ENCODE measurements at places on chromosomes 13 and 19.

- DNase-seq: no peak
These were observed 639 bp upstream of the SLAIN1 start for GRCh38 chr13:77696879-77697216.

- no peak for DNase-seq
These were observed 16.2 kb downstream of the PKN1 start for GRCh38 chr19:14449321-14449720.

- peak; percentile 74 for DNase-seq
These were observed 13.8 kb downstream of the SH2D3A start for GRCh38 chr19:6753178-6754031.

DNA sequence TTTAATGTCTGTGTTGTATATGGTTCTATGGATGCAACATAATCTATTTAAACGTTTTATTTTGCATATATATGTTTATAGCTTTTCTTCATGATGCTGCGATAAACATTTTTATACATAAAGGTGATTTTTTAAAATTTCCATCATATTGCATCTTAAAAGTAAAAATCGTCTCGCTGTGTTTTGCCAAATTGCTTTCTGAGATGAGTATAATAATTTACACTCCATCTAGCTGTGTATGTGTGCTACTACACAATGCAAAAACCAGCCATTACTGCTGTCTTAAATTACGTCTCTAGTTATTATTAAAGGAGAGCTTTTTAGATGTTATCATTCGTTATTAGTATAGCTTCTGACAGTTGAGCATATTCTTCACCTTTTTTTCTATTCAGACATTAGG is 37.2 kb downstream of the METTL21C start:
- no peak for DNase-seq

GRCh38 chr13:92735909-92736308 is 490.7 kb upstream of the GPC6 start:
- no peak for DNase-seq

DNA sequence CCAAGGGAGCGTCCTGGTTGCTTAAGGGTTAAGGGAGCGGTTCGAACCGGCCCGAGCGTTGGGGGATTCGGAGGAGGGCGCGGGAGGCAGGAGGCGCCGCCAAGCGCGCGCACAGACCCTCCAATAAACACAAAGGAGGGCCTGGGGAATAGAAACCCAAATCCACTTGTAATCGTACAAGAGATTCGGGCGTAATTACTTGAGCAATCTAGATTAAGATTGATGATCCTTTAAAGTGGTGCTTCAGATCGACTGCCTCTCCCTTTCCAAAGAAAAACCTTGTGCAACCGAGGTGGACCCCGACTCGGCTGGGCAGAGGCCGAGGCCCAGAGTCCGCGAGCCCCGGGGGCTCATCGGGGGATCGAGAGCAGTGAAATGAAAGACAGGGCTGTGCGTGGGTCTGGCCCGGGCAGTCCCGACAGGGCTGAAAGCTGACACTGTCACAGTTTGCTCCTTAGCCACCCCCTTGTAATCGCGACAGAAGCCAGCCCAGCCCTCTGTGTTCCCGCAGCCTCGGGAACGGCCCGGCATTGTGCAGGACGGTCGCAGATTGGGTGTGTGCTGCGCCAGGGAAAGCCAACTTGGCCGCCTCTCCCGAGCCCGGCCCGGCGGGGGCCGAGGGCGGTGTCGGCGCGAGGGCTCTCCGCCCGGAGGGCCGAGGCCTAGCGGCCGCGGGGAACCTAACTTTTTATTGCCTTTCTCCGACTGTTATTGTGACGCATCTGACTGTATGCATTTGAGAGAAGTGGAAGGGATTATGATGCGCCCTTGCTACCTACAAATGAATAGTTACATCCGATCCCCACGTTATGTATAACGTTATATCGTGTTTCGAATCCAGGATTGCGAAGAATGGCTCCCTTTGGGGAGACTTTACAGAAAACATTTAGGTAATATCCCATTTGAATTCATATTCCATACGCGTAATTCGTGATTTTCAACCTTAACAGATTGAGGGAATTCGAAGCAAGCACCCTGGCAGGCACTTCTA is 5.5 kb downstream of the MAB21L1 start:
- DNase-seq: peak; percentile 11

DNA sequence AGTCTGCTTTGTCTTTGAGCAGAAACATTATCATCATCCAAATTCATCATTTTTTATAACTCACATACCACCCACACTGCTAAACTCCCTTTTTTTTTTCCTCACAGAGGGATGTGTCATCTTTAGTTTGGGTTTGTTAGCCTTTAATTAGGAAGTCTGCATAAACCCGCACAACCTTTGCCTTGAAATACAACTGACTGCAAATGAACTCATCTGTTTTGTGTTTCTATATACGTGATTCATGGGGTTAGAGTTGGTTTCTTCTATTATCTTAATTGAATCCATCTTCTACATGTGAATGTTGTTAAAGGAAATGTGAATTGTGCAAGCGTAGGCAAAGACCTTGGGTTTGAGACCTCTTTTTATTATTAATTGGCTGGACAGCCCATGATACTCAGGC is 102.7 kb downstream of the SLAIN1 start:
- DNase-seq: no peak

- DNase-seq: no peak
These were observed 137.0 kb downstream of the FLT1 start for GRCh38 chr13:28357911-28358433.

- DNase-seq: no peak
These were observed 26.4 kb downstream of the PTPRS start for GRCh38 chr19:5314012-5314906.

DNA sequence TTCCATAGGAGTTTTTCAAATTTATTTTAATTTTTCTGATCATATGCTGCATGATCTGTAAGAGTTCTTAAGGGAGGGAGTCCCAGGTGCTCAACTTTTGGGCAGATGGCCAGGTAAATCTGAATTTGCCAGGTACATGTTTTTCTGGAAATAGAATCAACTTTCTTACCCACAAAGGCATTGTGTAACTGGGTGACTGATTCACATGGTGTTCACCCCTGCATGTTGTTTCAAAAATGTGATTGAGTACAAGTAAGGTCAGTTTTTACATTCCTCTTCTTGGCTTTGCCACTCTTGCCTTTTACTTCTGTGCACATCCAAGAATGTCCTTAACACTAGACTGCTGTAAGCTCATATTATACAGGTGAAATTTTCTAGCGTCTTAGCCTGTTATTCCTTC is 30.4 kb downstream of the RB1 start:
- no peak for DNase-seq

- no peak for DNase-seq
These were observed 28.9 kb upstream of the KPNA3 start for GRCh38 chr13:49821216-49822009.

DNA sequence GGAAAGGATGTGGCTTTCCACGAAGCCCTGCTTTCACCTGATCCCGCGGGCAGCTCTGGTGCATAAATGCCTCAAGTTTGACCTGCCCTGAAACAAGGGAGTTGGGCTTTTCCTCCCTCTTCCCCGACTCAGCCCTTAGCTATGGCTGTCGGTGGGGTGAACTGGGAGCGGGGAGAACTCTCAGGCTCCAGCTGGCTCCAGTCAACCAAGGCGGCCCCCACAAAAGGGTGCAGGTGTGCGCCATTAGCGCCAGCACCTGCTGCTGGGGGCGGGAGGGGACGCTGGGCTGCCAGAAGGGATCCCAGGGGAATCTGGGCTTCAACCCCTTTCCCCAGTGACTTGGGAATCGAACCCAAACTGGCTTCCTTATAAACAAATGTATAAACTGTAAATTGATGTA is 7.1 kb upstream of the DHRS12 start:
- no peak for DNase-seq

DNA sequence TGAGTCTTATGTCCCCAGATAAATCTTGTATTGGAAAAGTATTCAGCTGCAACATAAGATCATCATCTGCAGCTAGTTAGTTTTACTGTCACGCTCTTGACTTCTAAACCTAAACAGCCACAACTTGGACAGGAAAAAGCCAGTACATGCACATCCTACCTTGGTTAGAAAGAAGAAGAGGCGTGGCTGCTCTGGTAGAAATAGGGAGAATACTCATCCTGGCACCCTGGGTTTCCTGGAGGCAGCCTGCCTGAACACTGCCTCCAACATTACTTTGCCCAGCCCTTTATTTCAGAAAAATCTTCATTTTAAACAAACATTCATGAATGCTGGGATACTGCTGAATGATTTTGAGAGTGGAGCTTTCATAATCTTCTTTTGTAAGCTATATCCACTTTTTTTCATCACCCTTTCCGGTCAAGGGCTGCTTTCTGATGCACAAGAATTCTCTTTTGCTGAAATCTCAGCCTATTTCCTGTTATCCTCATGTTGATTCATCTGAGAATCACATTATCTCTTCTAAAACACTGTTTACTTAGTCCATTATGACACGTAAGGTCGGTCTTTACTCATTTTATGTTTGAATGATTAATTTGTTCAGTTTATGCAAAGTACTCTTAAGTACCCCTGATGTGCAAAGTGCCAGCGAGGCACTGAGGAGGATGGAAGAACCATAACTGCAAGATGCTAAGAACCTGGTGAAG is 55.2 kb downstream of the STARD13 start:
- no peak for DNase-seq

GRCh38 chr19:54282686-54283470 is 2.0 kb upstream of the LILRB2 start:
- DNase-seq: no peak

- no peak for DNase-seq
These were observed 4.7 kb downstream of the HNRNPA1L2 start for GRCh38 chr13:52646967-52647366.

DNA sequence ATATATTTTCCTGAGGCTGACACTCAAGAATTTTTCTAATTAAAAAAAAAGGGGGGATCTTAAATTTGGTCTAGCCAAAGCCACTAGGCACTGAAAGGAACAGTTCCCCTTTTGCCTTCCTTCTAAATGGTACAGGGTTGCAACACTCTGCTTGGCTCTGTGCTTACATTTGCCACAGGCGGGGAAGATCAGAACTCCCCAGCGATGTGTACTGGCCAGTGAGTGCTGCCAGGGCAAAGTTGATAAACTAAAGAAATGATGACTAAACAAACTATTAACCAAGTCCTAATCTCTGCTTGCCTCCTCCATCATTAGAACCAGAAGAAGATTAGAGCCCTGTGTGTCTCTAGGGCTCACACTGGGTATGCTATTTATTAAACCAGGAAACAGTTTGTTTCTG is 75.3 kb upstream of the SCEL start:
- no peak for DNase-seq

GRCh38 chr19:4969772-4970531 is 1.0 kb downstream of the KDM4B start:
- no peak for DNase-seq

- DNase-seq: peak; percentile 21
These were observed 164.2 kb downstream of the ABCC4 start for GRCh38 chr13:95137096-95137495.

DNA sequence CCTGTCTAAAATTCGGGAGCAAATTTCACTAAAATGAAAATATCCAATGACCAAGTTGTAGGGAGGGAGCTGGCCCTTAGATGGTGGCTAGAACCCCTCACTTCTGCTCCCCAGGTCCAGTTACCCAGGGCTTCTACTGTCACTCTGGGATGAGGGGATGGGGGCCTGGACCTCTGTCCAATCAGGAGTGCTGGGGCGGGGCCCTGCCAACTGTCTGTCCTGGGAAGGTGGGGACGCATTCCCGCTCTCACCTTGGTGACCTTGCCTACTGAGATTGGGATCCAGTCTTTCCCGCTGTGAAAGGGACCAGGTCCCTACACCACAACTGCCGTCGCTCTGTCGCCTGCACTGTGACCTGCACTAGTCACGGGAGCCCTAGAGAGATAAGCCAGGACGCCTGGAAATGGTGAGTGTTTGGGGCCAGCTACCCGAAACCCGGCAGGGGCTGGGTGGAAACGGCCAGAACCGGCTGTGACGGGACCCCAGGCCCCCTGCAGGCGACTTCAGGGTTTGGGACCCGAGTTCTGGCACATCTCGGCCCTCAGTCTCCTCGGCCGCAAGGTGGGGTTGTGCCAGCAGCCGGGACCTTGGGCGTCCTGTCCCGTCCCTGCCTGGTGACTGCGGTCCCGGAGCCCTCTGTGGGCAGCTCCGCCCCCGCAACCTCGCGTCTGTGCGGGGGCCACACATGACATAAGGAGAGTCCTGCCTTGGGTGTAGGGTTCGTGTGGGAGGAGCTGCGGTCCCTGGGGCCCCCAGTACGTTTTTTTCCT is 22.8 kb downstream of the ZNF20 start:
- DNase-seq: no peak

DNA sequence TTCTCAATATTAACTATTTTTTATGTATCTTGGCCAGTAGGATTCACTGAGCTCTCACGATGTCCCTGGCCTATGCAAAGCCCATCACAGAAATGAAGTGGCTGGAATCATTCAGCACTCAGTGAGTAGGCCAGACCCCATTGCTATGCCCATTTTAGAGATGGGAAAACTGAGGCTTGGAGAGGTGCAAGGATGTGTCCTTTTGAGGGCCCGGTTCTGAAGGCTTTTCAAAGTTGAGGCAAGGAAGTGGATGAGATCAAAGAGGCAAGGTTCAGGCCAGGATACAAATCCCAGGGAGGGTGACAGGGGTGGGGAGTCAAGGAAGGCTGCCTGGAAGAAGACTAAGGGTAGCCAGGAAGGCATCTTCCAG is 18.7 kb upstream of the ERCC1 start:
- no peak for DNase-seq

DNA sequence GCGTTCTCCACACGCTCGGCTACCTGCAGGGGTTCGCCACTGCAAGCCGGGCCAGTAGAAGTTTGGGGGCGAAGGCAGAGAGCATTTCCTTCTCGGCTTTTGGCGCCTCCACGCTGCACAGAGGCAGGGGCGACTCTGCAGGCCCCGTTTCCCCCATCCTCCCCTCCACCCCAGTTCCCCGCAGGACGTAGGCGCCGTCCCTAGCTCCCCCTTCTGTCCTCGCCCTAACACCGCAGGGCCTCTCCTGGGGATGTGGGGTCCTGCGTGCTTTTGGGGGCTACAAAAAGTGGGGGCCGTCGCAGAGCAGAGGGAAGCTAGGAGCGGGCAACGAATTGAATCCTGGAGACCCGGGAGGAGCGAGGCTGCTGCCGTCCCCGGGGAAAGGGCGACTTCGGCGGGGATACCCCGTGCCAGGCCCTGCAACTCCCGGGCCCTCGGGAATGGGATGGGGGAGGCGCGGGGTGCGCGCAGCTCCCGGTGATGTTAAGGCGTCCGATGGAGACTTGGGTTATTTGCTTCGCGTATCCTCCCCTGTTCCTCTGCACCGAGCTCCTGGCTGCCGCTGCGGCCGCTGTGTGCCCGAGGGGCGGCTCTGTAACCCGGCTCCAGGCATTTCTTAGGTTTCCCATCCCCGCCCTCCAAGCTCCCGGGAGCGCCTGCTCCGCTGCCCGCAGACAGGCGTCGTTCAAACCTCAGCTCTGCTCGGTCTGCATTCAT is 255.9 kb upstream of the SOX21 start:
- no peak for DNase-seq

GRCh38 chr19:50500753-50501151 is 10.2 kb downstream of the JOSD2 start:
- DNase-seq: no peak

GRCh38 chr13:73702419-73703071 is 431.7 kb downstream of the KLF12 start:
- DNase-seq: no peak
